GM10248 (cell line): ENCODE measurements at places on chromosomes 1 and 21.

DNA sequence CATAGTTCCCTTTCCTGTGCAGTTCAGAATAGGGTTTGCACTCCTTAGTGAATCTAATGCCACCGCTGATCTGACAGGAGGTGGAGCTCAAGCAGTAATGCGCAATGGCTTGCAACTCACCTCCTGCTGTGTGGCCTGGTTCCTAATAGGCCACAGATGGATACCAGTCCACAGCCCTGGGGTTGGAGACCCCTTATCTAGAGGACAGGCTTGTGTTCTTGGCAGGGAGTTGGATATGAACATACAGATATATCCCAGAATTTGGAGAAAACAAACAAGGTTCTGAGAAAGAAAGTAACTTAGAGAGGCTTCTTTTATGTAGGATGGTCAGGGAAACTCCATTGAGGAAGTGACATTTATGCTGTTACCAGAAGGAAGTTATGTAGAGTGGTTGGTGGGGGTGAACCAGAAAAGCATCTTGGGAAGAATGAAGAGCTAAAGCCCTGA is 5.1 kb upstream of the PTPRC start:
- no peak for DNase-seq

- DNase-seq: no peak
Measured at GRCh38 chr1:175702079-175702795, 41.2 kb downstream of the TNR start.

DNA sequence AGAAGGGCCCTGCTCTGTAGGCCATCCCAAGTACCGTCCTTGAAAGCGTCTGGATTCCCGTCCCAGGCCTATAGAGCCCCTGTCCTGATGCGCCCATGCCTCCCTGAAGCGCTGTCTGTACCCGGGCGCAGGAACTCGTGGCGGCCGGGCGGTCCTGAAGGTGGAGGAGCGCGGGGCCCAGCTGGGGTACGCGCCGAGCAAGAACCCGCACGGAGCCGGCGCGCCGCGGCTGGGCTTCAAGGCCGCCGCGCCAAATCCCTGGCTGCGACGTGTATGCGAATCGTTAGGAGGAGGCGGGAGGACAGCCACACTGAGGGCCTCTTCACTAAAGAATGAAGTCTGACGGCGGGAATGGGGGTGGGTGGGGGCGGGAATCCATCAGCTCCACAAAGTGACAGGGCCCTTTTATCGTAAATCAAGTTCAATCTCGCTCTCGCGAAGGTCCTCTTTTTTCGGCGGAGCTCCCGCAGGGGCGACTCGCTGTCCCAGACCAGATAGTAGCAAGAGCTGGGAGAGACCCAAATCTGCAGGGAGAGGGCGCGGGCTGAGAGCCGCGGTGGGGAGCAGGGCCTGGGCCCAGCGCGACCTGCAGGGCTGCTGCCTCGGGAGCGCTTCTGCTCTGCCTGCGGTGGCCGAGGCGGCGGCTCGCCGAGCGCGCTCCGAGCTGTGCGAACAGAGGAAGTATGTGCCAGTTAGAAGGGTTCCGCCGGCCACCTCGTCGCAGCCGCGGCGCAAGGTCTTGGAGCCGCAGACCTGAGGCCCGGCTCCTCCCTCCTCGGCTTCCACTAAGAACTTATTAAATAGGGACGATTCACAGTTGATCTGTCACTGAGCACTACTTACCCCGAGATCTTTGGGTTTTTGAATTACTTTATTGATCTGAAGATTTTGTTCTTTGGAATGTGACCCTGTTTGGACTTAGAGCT is 10.4 kb downstream of the BARHL2 start:
- DNase-seq: no peak

DNA sequence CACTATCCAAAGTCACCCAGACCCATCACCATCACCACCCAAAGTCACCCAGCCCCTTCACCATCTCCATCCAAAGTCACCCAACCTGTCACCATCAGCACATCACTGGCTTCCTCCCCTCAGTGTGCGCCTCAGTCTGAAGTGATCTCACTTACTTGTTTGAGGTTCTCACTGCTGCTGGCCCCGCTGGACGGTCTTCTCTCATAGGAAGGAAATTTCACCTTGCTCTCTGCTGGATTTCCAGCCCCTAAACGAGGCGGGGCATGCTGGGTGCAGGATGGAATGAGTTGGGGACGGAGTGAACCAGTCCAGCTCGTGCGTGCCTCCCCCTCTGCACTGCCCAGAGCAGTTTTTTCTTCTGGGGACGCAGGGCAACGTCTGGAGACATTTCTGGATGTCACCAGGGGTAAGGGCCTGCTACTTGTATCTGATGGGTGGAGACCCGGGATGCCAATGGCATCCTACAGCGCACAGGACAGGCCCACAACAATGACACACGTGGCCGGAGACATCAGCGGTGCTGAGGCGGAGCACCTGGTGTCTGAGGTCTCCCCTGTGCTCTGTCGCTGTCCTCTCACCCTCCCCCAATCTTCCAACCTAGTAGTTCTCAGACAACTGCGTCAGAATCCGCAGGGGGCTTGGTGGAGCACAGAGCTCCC is 38.6 kb downstream of the PDE9A start:
- DNase-seq: no peak

DNA sequence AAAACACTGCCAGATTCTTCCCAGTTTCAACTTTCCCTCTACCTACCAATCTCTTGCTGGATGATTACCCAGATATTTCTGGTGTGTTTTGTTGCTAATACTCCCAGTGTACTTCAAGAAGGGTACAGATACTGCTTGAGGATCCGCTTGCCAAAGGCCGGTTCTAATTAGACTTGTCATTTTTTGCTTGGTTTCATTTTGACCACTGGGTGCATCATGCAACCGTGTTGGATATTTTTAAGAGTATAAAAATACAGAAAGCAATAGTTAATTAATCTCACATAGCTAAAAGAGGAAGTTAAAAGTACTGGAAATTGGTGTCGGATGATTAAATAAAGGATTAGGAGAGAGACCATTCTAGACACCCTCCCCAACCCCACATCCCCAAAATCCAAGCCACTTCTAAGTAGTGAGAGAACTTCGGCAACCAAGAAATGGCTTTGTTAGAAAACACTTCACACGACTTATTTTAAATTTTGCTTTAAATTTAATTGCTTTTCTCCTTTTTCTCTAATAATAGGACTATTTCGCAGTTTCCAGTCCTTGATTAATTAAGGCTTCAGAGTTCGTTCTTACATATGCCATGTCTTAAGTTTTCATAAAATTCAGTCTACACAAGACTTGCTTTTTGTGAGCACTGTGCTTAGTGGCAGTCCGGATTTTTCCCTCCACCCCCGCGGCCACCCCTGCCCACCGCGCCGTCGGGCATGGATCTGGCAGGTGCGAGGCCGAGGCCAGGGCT is 2.5 kb upstream of the CDKN2C start:
- DNase-seq: peak; percentile 25

DNA sequence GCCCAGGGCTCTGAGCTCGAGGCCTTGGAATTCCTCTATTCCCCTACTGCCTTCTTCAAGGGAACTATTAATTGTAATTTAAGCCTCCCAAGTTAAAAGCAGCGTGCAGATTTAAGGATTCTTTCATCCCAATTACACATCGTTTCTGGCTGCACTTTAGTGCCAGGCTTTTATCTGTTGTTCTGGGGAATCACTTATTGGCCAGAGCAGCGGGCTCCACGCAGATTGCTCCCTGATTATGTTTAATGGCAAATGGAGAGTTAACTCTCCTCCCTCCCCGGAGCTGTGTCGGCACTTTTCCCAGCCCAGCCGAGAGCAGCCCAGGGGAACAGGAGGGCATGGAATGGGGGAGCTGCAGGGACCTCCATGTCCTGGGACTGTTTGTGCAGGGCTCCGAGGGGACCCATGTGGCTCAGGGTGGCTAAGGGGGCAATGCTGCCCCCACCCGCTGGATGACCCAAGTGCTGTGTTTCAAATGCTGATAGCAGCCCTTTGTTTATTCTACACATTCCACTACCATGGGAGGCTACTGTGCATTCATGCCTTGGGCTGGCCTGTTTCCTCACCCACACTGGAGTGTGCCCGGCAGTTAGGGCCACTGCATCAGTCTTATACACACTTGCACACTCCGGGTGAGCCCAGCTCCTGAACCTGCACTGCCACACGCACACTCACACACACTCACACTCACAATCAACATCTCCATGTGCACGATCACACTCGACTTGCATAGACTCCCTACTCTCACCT is 93.3 kb upstream of the POU3F1 start:
- DNase-seq: no peak

- DNase-seq: no peak
Measured at GRCh38 chr1:2236695-2237677, 8.9 kb downstream of the SKI start.

DNA sequence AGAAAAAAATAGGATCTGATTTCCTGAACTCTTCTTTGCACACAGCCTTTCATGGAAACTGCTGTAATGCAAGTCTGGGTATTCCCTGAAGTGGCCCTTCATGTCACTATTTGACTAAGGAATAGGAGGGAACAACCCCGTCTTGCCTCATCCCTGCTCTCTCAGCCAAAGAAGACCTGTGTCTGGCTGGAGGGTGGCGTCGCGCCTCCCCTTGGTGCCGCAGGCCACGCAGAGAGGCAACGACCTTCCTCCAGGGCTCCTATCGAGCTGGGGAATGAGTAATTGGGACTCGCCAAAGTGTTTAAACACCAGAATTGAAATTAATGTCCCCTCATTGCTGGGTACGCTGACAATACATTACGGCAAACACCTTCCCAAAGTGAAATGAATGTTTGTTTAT is 129.8 kb downstream of the PBX1 start:
- no peak for DNase-seq

DNA sequence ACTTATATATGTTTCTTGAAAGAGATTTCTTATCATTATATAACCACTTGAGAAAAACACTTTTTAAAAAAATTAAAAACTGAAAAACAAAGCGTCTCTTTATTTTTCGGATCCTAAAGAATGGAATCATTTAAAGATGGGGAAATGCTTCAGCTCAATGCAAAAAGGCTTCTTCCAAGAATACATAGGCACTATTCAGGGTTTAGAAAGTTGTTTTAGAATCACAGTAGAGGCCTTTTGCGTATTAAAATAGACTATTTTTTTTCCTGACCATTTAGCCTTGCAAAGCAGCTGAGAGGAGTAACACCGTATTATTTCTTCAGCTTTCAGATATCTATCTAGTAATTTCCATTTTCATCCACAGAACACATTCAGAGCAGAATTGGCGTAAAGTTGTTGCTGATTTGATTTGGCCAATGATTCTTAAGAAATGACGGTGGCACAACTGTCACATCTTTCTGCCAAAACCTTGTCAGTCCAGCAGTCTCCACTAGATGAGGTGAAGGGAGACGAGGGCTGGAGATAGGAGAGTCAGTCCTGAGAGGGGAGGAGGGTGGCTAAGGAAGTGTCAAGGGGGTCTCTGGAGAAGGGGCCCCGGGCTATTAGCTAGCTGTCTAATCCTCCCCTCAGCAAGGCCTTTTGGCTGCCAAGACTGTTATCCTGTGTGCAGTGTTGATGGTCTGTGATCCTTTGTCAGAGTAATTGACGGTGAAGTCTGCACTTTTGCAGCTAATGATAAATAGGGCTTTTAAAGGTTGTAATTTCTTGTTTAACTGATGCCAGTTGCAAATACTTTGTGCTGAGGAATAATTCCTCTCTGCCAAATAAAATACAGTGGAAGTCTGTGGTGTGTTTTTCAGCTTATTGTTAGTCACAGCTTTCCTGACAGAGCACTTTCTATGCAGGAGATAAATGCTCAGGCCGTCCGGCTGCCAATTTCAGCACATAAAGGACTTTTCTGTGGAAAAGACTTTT is 34.7 kb downstream of the PRRX1 start:
- DNase-seq: no peak

DNA sequence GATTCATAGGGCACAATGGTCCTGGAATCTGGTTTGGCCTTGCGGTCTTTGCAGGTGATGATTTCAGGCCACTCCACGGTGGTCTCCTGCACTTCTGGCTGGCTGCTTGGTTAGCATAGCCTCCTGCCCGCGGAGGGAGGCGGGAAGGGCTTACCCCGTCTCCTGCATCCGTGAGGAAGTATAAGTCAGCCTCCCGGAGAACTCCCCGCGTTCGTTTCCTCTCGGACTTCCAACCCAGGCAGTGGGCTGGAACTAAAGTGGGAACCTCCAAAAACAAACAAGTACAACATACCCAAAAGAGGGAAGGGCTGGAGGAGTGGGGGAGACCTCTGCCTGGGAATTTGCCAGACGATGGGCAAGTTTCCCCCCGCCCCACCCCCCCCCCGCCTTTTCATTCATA is 939 bp upstream of the CCN1 start:
- DNase-seq: no peak

DNA sequence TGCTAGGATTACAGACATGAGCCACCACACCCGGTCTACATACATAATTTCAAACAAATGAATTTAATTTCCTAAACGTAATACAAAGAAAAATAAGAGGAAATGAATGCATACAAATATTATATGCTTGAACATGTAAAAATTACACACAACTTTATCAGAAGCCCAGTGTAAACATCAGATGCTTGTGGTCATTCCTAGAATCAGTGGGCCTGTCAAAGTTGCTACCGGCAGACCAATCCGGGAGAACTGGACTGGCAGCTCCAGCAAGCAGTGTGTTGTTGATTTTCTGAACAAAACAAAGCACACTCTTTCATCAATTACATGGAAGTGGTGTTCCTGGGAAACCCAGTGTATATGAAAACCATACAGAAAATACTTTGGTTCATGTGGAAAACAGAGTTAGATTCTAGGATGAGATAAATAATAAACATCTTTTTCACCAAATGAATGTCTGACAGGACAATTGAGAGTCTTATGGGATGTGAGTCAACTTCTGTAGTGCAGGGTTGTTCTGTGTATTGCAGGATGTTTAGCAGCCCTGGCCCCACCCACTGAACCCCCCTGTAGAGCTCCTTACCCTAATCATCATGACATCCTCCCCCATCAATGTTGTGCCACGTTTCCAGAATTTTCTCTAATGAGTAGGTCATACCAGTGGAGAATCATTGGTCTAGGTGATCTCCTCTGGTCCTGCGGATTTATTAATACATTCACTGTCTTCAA is 33.8 kb downstream of the MFSD2A start:
- no peak for DNase-seq

GRCh38 chr1:8133657-8134430 is 107.7 kb upstream of the ERRFI1 start:
- no peak for DNase-seq

DNA sequence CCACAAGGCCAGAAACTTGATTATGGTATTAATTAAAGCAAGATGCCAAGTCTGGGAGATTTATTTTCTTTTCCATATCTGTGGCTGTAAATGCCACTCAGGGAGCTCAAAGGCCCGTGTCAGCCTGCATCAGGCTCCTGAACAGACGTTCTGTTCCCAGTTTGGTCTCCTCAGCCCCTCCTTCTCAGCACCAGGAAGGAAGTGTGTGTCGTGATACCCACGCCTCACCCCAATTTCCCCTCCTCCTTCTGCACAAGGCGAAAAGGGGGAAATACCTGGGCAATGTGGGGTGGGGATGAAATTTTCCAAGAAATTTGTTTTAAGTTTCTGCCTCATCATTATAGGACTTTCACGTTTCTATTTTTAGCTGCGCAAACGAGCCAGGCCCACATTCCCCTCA is 112.0 kb downstream of the SYF2 start:
- DNase-seq: no peak

- no peak for DNase-seq
Measured at GRCh38 chr1:68625624-68626023, 128.7 kb upstream of the DEPDC1 start.

GRCh38 chr1:172629638-172630037 is 29.3 kb upstream of the FASLG start:
- no peak for DNase-seq

- no peak for DNase-seq
Measured at GRCh38 chr21:26210614-26211013, 40.0 kb upstream of the APP start.
